ENCODE measurements at places on chromosomes 3 and 15.
A peak's percentile ranks its signal among the peaks of the same experiment; 100 is the strongest.

GRCh38 chr15:65752151-65752700 is 39.9 kb downstream of the DENND4A start:
- DNase-seq = no peak

- no peak for DNase-seq
These were observed 36.4 kb downstream of the DNAJB8 start for GRCh38 chr3:128430301-128430700.

DNA sequence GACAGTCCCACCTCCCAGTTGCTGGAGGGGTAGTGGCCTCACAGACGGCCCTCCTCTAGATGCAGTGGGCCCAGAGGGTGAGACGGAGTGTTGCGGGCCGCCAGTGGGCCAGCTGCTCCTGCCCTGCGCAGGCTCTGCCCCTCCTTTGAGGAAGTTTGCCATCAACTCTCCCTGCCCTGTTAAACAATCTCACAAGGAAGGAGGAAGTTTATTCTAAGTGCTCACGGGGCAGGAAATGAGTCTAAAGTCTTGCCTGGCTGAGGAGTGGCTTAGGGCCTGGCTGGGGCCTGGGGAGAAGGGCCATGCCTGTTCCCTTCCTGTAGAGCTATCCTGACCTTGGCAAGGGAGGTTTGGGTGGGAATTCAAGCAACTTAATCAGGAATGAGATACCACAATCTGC is at the start of gene FAM3D:
Gene FAM3D (minus strand): TSS at position 92 of the 400 bp plus-strand sequence. CDS start 11,211 bp downstream, outside the sequence.
- no peak for DNase-seq

GRCh38 chr15:69590201-69590710 is 137.6 kb downstream of the RPLP1 start:
- no peak for DNase-seq

DNA sequence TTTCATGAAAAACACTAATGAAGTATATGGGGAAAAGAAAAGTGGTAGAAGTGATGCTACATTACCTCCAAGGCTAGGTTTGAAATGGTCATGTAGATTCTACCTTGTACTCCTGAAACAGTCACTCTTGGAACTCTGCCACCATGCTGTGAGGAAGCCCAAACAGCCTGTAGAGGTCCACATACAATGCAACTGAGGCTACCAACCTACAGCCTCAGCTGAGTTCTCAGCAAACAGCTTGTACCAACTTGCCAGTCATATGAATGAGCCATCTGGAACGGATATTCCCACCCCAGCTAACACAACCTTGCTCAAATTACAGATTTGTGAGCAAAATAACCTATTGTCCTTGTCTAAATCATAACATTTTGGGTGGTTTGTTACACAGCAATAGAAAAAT is 193.5 kb downstream of the ULK4 start:
- DNase-seq = no peak

DNA sequence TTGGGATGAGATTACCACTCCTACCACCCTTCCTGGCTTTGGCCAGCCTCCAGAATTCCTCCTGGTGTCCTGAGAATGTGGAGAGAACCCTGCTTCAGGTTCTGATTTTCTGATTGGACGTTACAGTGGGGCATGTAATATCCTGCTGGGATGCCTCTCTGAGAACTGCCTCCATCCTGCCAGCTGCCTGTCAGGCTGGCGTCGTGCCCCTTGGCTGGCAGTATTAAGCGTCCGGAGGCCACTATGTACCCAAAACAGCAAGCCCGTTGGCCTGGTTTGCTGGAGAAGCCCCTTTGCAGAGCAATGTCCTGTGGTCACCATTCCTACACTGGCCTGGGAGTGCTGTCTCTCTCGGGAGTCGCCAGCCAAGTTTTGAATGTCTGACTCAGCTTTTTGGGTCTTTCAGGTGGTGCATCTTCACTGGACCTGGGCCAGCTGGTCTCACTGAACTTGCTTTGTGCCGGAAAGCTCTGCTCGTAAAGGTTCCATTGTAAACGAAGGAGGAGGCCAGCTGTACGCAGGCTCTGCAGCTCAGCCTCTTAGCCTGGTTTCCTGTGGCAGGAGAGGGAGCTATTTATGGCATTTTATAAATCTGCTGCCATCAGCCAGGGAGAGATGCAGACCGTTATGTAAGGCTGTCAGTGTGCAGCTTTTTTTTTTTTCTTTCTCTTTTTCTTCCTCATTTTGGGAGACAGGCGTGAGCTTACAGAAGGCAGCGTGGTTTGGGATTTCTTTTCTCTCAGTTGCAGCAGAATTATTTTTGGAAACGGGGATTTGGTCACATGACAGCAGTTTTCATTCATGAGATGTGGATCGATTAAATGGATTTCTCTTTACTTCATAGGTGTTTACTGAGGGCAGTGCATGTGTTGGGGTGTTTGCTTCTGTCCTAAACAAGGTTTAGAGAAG is 19.0 kb upstream of the TRAK1 start:
- peak; percentile 39 for DNase-seq

- DNase-seq = no peak
These were observed 78.3 kb upstream of the C15orf39 start for GRCh38 chr15:75123395-75123794.

DNA sequence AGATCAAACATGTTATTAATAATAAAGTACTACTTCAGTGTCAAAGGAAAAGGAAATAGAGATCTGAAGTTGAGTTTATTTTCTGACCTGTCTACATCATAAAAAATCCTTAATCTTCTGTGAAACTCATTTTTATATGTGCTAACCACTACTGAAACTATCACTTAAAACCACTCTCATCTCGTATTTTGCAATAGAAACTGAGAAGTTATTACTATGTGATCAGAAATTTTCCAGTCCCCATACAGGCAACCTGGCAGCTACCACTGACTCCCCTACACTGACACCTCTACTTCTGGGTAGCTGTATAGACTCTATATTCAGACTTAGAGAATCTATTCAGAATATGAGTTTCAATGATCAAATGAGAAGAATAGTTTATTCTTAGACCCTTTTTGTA is 8.3 kb downstream of the HDGFL3 start:
- DNase-seq = peak; percentile 34

GRCh38 chr15:29962407-29962806 is 120.3 kb upstream of the GOLGA8J start:
- no peak for DNase-seq

- no peak for DNase-seq
These were observed 20.5 kb downstream of the TIGIT start for GRCh38 chr3:114314282-114314681.

DNA sequence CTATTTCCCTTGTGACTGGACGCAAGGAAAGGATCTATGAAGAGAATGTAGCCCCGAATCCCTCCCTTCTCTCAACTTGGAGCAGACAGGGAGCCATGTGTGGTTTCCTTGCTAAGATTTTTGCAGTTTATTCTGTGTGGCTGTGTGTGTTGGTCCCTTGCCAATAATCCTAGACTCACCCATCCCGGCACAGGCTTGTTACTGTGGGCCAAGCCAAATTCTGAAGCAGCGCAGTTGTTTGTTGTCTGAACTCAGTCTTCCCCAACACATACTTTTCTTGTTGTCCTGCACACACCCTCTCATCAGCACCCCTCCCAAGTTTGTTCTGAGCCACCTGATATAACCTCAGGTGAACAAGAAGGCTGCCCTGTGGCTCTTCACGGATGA is 193.3 kb upstream of the CTDSPL start:
- no peak for DNase-seq

GRCh38 chr3:51676102-51676640 is 5.1 kb downstream of the TEX264 start:
- no peak for DNase-seq

DNA sequence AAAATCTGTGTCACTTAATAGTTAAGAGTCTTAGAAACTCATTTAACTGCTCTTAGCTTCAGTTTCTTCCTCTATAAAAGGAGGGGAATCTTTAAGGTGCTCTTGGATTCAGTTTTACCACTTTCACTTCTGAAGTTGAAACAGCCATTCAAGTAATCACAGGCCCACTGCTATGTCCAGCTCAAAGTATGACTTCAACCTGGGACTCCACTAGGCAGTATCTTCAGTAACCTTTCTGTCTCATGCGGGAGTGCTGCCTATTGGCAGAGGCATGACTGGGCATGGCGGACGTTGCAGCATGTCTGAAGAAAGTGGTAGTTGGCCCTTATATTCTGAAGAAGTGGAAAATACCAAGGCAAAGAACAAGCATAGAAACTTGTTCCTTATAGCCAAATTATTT is 92.3 kb downstream of the DHX30 start:
- no peak for DNase-seq

DNA sequence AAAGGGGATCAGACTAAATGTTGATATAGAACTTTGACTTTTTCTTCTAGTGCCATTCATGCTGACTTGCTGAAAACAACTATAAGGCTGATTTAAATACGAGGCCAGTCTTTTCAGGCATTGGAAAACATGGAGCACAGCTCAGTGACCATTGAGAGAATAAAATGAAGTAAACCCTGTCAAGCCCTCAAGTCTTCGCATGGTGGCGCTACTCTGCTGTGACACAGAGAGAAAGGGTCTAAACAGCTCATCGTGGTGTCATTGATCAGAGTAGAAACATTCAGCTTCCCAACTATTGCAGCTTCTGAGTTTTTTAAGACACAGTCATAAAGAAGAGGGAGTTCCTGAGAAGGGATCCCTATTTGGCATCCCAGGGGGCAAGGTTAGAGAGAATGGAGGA is 716.2 kb downstream of the DIPK2A start:
- no peak for DNase-seq

- no peak for DNase-seq
These were observed 128.2 kb downstream of the ADAMTS9 start for GRCh38 chr3:64559588-64559987.

DNA sequence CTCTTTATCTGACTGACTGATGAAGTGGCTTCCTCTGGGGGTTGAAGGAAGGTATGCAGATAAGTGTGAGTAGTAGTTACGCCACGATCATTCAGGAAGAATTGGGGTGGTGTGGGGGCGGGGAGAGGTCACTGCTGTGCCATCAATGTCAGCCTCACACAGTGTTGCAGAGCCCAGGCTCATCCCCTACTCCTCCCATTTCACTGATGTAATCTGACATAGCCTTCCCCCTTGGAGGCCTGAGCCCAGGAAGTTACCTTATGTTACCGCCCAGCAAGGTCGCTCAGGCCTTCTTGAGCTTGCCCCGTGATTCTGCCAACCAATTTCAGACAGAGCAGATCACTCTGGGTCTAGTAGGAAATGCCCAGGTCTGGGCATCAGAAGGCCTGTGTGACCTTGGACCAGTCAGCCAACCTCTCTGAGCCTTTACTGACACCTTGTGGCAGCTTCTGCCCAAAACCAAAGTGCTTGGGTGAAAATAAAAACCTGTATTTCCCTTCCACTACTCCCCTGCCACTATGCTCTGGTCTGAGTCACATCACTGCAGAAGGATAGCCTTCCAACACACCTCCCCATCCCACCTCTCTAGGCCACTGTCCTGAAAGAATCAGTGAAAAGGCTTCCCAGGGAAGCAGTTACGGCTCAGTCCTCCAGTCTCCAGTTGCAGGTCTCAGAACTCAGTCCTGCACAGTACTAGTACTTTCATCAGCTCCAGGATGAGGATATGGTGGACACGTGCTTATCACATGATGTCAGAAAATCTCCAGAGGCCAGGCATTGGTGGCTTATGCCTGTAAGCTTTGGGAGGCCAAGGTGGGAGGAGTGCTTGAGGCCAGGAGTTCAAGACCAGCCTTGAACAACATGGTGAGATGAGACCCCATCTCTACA is 28.1 kb upstream of the INSYN1 start:
- DNase-seq = no peak

DNA sequence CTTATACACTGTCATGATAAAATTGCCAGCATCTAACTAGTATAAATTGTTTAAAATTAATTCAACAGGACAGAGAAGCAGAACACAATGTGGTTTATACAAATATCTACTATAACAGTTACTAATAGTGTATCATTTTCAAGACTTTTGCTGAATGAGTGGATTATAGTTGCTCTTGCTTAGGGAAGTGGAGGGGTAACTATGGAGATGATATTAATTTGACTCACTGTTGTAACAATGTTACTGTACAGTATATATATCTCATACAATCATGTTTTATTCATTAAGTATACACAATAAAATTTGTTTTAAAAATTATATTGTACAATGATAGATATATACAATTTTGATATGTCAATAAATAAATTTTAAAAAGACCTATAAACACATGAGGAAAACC is 119.1 kb downstream of the ZPLD1 start:
- no peak for DNase-seq

DNA sequence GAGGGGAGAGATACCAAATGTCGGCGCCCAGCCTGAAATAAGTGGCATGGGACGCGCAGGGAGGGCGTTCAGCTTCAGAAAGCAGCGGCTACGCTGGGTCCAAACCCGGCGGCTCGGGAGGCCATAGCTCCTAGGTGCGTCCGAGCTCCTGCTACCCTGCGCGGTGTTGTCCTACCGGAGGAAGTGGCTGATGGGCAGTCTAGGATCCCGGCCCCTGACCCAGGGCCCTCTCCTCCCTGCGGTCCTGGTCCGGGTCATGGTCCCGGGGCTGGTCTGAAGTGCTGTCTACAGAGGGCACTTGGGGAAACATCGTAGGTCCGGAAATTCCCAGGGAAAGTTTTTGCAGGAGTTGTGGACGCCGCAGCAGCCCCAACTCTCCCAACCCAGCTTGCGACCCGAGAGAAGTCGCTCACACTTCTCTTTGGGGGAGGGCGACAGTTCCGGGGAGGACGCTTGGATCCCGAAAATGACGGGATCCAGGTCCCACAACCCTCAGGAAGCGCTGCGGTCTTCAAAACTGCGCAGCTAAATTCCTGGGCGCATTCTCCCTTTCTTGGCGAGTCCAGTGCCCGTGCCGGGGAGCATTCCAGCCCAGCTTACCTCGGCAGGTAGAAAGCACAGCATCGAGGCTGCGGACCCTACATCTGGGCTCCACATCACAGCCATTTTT is 9.1 kb upstream of the FOXB1 start:
- DNase-seq = peak; percentile 24

GRCh38 chr3:21524133-21524532 is 226.9 kb downstream of the ZNF385D start:
- DNase-seq = no peak

- no peak for DNase-seq
These were observed 637.3 kb downstream of the TUSC7 start for GRCh38 chr3:117346901-117347300.

DNA sequence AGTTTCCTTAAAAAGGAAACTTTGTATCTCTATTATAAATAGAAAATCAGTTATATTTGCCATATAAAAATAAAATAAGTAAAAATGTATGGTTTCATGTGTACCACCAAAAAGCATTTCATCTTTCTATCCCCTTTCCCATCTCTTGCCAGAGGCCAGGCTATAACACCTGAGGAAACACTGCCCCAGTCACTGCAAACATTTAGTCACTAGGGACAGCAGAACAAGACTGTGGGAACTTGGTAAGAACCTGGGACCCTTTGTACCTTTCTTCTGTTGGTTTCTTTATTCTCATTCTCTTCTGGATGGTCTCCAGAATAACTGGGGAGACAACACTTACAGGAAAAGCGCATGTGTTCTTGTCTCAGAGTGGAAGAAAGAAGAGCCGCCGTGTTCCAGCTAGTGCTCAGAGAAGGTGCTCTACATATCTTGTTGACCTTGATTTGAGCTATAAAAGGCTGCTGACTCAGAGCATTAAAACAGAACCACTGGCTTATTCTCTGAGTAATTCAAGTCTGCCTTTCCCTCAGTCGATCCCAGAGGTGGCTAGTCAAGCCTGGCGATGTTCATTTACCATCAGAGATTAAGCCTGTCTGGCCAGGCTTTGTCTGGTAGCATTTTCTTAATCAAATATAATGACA is 361.6 kb downstream of the RBMS3 start:
- DNase-seq = no peak

GRCh38 chr3:130425484-130425883 is 80.0 kb downstream of the COL6A5 start:
- no peak for DNase-seq

Data from GM10248 (cell line).